ENCODE measurements at places on chromosomes 2 and 18.
A peak's percentile ranks its signal among the peaks of the same experiment; 100 is the strongest.

GRCh38 chr2:10500601-10501361 is 52.7 kb upstream of the ODC1 start:
- DNase-seq, result no peak

- DNase-seq, result no peak
Observed at GRCh38 chr18:26215247-26215970, 10.8 kb upstream of the TAF4B start.

DNA sequence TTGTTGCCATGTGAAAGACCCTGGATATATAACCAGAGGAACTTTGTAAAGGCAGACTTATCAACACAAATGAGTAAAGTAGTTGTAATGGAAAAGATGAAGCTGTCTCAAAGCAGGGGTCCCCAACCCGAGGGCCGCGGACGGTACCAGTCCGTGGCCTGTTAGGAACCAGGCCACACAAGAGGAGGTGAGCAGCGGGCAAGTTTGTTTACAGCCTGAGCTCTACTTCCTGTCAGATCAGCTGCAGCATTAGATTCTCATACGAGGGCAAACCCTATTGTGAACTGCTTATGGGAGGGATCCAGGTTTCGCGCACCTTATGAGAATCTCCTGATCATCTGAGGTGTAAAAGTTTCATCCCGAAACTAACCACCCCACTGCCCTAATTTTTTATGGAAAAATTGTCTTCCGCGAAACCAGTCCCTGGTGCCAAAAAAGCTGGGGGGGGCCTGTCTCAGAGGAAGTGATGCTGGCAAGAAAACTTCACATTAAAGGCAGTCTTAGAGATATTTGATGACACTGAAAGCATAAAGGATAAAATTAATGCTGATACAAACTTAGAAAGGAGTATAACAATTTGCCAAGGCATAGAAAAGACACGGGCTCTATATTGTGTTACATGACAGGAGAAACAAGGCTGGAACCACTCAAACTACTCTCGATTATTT is 57.5 kb upstream of the MSTN start:
- DNase-seq, result no peak

- DNase-seq, result peak; percentile 80
Observed at GRCh38 chr2:218375212-218375611, 6.9 kb upstream of the SLC11A1 start.

DNA sequence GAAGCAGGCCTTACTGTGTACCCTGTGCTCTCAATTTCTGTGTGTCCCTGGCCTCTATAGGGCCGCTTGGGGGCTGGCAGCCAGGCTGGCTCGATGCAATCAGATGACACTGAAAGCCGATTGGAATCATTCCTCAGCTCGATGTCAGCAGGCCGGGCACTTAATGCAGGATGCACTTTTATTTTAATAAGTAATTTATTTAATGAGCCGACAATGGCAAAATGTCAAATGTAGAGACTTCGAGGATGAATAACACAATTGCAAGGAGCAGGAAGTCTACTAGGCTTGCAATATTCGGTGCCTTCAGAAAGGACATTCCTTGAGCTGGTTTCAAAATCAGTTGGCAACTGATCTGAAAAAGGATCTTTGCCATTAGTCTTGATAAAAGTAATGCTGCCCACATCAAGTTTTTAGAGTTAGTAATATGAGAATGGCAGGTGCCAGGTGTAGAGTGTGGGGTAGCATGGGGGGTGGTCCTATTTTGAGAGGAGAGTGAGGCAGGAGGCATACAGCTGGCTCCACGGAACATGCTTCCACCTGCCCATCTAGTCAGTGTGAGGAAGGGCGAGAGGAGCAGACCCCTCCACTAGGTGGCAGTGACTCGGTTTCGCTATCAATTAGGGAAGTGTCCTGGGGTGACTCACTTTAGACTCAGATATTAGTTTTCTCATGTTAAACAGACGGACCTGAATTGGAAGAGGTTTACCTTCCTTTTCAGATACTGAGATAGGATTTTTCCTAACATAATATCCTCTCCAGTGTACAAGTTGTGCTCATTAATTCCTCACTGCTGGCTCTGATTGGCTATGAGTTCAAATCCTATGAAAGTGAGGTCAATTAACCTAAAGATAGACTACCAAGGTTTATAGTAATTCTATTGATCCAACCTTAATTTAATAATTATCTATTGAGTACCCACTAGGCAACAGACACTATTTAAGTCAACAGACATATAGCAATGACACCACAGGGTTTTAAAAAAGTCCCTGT is 80.9 kb downstream of the NABP1 start:
- DNase-seq, result peak; percentile 41

DNA sequence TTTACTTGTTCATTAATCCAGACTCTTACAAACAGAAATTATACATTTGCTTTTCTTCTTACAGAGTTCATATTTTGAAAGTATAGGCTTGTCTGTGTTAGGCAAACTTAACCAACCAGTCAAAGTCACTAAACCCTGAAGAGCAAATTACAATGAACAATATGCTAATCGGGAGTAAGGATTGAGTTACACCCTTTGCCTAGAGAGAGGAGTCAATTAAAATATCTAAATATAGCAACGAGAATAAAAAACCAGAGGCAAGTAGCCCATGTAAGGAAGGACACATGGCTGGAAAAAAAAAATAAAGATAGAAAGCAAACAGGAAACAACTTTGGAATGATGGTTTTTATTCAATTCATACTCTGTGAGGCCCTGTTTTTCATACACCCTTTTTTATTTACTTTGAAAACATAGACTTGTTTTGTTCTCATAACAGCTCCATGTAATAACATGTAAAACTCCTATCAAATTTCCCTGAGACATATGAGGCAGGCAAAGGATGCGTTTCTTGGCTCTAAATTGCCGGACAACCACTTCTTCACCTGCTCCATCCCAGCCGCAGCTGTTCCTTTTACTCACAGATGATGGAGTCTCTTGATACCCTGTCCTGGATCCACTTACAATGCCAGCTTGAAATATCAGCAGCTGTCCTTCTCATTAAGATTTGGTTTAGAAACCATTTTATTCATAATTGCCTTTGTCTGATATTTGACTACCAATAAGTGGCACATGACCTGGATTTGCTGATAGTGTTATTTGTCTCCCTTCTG is 767.7 kb upstream of the GCFC2 start:
- DNase-seq, result no peak

DNA sequence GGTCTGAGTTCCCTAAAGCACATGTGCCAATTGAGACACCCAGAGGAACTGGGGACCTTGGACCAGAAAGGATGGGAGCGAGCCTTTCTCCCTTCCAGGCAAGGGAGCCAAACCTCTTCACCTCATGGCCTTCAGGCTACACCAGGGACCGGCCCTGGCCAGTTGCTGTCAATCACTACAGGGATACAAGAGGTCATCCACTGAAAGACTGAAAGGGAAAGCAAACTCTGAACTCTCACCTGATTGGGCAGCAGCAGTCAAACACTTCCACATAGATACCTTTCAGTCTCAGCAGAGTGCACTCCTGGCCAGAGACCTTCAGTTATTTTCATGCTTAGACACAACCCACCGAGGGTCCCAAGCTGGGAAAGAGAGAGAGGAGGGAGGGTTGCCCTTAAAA is 1956.0 kb upstream of the LRRTM1 start:
- no peak for DNase-seq

DNA sequence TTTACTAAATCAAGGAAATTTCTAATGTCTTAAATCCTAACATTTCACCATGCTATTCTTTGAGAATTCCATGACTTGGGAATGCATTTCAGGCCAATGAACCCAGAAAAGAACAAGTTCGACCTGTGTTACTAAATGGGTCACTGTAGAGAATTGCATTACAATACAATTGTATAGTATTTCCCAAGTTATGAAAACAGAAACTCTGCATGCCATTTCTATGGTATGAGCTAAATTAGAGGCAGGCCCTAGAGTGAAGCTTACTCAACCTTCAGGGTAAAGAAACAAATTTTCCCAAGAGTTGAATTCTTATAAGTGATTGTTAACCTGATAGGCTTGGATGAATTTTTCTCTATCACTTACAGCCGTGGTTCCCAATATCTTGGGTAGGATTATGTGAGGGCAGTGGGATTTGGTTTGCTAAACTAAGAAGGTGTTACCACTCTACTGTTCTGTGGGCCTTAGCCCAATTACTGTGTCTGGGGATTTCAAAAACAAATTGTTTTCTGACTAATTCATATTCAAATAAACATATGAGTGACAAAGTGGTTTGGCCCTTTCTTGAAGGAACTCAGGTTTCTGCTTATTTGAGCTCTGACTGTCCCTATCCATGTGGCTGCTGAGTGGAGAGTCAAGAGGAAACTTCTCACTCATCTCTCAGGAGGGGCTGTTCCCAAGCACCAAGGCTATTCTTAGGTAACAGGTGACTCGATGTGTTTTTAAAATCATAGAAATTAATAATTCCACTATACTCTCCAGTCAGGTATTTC is 11.2 kb upstream of the SERPINB7 start:
- peak; percentile 41 for DNase-seq
